Neural crest cell (in vitro differentiated cells): ENCODE measurements at places on chromosomes 7 and 10.

DNA sequence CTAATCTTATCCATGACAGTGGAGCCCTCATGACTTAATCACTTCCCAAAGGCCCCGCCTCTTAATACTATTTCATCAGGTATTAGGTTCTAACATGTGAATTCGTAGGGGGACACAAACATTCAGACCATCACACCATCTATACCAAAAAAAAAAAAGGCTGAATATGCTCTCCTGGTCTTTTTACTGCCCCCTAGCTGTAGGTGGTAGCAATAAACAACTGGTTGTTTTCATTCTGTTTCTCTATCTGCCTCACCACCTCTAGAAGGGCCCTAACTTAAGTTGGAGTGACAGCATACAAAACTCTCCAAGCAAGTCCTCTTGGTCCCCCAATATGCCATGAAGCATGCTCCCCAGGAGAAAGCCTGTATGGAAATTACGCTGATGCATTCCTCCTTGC lies 94.1 kb downstream of the GRM8 start:
- DNase-seq, result no peak

- no peak for DNase-seq
These were observed 49.4 kb downstream of the FRMPD2 start for GRCh38 chr10:48224979-48225560.

- DNase-seq, result no peak
These were observed 23.5 kb upstream of the GJD4 start for GRCh38 chr10:35581655-35582054.

GRCh38 chr7:105298439-105298894 lies 90.3 kb downstream of the SRPK2 start:
- no peak for DNase-seq

GRCh38 chr10:35533565-35533964 lies 71.6 kb upstream of the GJD4 start:
- no peak for DNase-seq
